ENCODE measurements at places on chromosomes 11 and 22.

GRCh38 chr11:68204402-68204801 is 8.7 kb downstream of the KMT5B start:
- DNase-seq: no peak

DNA sequence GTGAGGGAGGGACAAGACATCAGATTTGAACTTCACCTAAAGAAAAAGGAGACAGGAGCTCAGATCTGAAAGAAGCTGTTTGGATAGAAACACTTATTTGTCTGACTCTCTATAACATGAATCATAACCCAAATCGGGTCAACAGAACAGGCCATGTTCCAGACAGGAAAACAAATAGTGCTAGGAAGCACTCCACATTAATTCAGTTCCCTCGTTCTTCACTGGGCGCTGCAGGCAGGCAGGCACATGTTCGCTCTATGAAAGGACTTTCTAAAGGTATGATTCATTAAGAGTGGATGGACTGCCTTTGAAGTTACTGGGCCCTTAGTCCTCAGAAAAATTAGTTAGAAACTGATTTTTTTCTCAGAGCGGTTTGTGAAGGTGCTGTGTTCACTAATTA is 137.5 kb upstream of the TRPC6 start:
- DNase-seq: no peak

DNA sequence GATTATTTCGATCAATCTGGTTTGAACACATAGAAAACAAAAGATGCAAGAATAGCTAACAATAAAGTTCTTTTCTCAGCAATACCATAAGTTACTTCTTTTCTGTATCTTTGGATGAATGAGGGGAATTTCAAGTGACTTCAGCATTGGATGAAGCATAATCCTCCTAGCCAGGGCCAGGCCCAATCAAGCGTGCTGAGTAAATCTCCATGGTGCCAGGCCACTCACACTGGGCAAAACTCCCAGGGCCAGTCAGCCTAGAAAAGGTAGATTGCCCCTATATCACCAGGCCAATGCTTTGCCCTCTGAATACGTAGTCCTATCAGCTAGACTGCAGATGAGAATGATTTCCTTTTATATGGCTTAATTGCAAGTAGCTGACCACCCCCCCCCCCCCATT is 6.0 kb downstream of the CNTF start:
- no peak for DNase-seq

DNA sequence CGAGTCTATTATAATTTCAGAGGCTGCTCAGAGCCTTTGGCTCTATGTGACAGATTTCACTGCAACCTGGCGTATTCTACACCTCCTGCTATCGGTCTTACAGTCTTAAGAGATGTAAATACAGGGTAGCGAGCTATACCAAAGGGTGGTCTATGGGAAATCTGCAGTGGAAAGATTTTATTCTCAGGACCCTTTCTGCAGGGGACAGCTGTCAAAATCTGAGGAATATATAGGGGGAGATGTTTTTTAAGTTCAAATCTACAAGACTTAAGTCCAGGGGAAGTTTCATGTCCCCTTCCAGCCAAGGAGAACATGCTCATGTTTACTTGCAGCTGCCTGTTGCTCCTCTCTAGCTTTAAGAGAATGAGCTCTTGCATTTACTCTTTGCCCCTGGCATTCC is 62.7 kb downstream of the MICAL2 start:
- no peak for DNase-seq
